Astrocyte (in vitro differentiated cells and primary cell): ENCODE measurements at places on chromosomes 4 and X.

- no peak for DNase-seq
- no peak overlapping the region for H3K27ac ChIP-seq
- H3K27me3 ChIP-seq = no peaks in the 10 kb centered on the region
- no peaks in the 10 kb centered on the region for H3K36me3 ChIP-seq
- peaks cover 29% of the 10 kb centered on the region for H3K4me1 ChIP-seq
Observed at GRCh38 chr4:8201321-8201781, 2.3 kb downstream of the SH3TC1 start.

DNA sequence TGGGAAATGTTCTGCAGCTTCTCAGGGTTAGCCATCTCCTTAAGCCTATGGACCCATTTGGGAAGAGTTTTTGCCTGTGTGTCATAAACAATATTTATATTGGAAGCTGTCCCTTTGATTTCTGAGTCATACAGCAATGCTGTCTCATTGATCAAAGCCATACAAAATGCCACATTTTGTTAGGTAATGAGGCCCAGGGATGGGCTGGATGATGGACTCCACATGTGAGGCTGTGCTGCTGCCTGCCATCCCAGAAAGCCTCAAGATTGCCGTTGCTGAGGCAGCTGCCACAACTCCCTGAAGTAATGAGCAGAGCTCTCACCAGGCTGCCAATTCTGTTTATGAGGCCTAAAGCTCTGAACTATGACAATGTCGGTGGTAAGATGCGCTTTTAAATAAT lies 12.2 kb upstream of the GJB1 start:
- H3K27ac ChIP-seq = no peak overlapping the region
- no peak overlapping the region for H3K4me3 ChIP-seq
- no peaks in the 10 kb centered on the region for H3K4me1 ChIP-seq
- no peaks in the 10 kb centered on the region for H3K27me3 ChIP-seq
- peak; percentile 23 for DNase-seq

- H3K4me3 ChIP-seq = no peak overlapping the region
- H3K4me1 ChIP-seq = no peaks in the 10 kb centered on the region
- H3K36me3 ChIP-seq = no peaks in the 10 kb centered on the region
- no peaks in the 10 kb centered on the region for H3K27me3 ChIP-seq
- H3K27ac ChIP-seq = no peak overlapping the region
- DNase-seq = no peak
Observed at GRCh38 chrX:130887376-130887775, 15.6 kb downstream of the ENOX2 start.

DNA sequence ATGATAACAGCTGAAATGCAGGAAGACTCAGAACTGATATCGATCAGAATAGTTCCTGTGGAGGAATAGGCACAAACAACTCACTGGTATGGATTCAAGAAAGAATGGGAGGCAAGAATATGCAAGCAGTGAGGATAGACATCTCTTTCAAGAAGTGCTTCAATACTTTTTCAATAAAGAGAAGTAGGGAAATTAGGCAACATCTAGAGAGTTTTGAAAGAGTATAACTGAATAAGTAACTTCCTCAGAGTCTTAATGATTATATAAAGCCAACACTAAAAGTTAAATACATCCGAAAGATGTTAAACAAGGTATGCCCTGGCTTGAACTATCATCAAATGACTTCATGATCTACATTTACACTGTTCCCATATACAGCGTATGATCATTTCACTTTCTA lies 1443.0 kb downstream of the PCDH7 start:
- no peaks in the 10 kb centered on the region for H3K27me3 ChIP-seq
- no peaks in the 10 kb centered on the region for H3K36me3 ChIP-seq
- H3K4me1 ChIP-seq = no peaks in the 10 kb centered on the region
- no peak overlapping the region for H3K27ac ChIP-seq
- DNase-seq = no peak
- no peak overlapping the region for H3K4me3 ChIP-seq

DNA sequence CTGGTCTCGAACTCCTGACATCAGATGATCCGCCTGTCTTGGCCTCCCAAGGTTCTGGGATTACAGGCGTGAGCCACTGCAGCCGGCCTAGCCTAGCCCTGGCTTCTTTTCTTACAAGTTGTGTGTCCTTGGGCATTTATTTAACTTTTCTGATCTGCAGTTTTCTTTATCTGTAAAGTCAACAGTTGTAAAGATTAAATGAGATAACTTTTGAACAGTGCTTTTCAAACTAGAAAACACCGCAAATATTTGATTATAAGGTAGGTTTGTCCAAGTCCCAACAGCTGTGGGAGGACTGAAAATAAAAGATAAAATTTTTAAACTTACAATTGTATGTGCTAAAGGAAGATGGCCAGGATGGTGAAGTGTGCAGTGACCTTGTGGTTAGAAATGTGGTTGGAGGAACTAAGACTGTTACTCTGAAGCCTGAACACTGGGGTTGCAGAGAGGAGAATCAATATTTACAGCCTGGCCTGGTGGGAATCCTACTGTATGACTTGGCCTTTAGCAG lies 44.8 kb downstream of the GSX2 start:
- H3K36me3 ChIP-seq = no peaks in the 10 kb centered on the region
- H3K4me3 ChIP-seq = no peak overlapping the region
- H3K27ac ChIP-seq = no peak overlapping the region

DNA sequence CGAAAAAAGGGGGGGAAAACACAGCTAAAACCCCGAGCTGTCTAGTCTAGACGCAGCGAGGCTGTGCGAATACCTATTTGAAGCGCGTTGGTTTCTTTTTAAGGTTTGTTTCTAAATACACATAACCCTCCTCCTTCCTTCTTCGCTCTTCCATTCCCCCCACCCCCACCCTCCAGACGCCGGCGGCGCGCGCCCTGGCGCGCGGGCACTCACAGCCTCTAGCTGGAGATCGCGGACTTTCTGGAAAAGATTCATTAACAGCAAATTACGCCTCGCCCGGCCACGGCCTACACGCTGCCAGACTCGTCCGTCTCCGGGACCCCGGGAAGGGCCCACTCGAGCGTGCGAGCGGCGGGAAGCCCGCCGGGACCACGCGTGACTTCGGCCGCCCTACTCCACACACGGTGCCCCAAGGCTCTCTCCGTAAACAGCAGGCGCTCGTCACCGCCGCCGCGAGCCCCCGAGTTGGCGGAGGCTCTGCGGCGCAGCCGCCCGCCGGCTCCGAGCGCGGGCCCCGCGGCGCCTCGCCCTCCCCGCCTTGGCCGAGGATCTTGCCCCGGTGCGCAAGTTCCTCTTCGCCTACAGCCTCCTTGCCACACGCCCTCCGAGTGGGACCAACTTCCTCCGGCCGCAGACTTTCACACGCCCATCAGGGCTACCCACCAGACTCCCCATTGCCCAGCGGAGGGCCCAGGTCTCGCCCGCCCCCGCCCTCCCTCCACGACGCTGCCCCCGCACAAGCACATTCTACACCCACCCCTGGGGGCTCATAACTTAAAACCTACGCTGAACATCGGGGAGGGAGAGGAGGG lies 2.0 kb downstream of the BCOR start:
- no peaks in the 10 kb centered on the region for H3K36me3 ChIP-seq
- H3K4me1 ChIP-seq = peaks cover 20% of the 10 kb centered on the region
- H3K27ac ChIP-seq = no peak overlapping the region
- no peaks in the 10 kb centered on the region for H3K27me3 ChIP-seq

DNA sequence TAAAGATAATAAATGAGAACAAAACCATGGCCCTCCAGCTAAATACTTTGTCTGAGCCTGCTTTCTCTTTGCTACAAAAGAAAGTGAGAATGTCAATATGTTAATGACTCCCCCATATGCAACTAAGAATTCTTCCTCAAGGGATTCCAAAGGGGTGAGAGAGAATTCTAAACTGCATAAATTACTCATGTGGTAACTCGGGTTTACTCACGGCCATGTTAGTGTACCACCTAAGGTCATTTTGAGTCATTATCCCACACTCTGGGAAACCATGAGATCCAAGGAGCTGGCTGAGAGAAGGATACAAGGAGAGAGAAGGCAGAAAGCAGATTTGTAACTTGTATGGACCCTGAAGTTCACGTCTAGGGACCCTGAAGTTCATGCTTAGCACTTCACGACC lies 190.3 kb downstream of the DHX15 start:
- no peaks in the 10 kb centered on the region for H3K36me3 ChIP-seq
- no peak overlapping the region for H3K4me3 ChIP-seq
- no peaks in the 10 kb centered on the region for H3K27me3 ChIP-seq
- peak; percentile 90 for DNase-seq
- H3K4me1 ChIP-seq = peaks cover 6% of the 10 kb centered on the region
- H3K27ac ChIP-seq = peak overlapping the region; percentile 59

DNA sequence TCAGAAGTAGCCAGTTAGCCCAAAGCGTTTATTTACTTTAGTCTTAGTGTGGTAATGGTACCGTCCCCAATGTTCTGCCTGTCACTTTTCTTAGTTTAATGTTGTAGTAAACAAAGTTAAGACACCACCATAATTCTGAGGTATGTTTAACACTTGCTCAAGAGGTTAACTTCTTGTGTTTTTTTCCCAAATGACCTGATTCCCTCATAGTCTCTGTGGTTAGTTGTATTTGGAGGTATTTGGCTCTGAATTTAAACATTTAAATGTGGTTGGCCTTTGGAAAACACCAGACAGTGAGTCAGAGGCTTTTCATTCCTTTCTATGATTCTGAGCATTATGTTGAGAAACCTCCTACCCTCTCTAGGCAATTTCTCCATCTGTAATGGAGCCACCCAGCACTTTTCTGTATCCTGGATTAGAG lies 47.9 kb downstream of the CXCL1 start:
- H3K4me1 ChIP-seq = peaks cover 28% of the 10 kb centered on the region
- peak; percentile 97 for DNase-seq
- peak overlapping the region; percentile 78 for H3K27ac ChIP-seq
- peaks cover 4% of the 10 kb centered on the region for H3K27me3 ChIP-seq
- no peaks in the 10 kb centered on the region for H3K36me3 ChIP-seq

DNA sequence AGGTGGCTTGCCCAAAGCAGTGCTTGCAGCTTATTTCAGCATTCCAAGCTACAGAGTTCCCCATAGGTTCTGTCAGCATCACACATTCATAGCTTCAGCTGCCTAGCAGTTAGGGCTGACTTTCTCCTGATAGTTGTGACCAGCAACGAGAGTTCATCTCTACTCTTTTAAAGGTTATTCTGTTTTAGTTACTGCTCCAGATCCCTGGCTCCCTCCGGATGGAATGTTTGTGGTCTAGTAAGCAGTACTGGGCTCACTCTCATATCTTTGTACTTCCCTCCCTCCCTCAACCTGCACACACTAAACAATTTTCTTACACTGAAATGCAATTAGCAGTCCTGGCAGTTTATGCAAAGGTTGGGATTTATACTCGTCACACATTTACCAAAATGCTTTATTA lies 43.9 kb downstream of the PTTG2 start:
- H3K4me1 ChIP-seq = peaks cover 18% of the 10 kb centered on the region
- H3K27ac ChIP-seq = no peak overlapping the region
- H3K27me3 ChIP-seq = no peaks in the 10 kb centered on the region
- no peak overlapping the region for H3K4me3 ChIP-seq
- H3K36me3 ChIP-seq = no peaks in the 10 kb centered on the region

DNA sequence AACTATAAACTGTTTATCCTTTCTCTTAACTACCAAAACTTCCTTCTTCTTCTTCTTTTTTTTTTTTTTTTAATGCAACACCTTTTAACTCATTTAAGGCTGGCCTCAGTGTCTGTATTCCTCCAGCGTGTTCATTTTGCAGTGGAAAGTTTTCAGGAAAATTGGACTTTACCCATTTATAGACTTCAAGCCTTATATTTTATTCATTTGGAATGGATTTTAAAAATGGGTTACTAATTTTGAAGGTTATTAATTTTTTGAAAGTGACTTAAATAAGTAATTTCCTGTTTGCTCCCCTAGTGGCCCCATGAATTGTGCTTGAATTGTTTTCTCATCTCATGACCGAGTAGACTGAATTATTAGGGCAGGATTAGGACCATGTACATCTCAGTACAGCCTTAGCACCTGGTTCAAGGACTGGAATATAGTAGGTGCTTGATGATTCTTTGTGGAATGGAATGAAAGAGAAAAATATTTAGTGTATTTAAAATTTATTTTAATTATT lies 282.7 kb downstream of the ANKRD50 start:
- no peak overlapping the region for H3K4me3 ChIP-seq
- H3K4me1 ChIP-seq = peaks cover 5% of the 10 kb centered on the region
- H3K36me3 ChIP-seq = no peaks in the 10 kb centered on the region
- no peak for DNase-seq

GRCh38 chr4:2364654-2365053 lies 53.8 kb downstream of the ZFYVE28 start:
- H3K4me3 ChIP-seq = peak overlapping the region; percentile 54
- no peaks in the 10 kb centered on the region for H3K4me1 ChIP-seq
- H3K36me3 ChIP-seq = no peaks in the 10 kb centered on the region
- peaks cover 16% of the 10 kb centered on the region for H3K27me3 ChIP-seq
- H3K27ac ChIP-seq = no peak overlapping the region
- peak; percentile 44 for DNase-seq

DNA sequence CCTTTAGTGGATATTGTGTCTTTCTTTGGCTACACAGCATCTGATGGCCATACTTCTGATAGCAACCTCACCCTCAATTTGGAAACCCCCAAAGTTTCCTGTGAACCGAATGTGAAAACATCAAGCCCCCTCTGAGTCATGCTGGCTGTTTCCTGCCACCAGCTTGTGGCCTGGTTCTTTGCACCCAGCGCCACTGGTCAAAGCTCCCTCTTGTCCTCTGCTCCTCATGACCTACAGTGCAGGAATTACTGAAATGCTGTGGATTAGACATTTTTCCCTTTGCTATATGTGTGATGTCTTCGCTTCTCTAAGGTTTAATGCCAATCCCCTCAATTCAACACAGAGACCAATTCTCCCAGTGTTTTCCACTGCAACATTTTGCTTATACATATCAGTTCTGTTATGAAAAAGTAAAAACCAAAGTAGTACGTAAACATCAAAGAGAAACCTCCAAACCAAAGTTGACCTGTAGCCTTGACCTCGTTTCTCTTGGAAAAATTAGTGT lies 224.0 kb upstream of the TENM3 start:
- no peaks in the 10 kb centered on the region for H3K27me3 ChIP-seq
- H3K36me3 ChIP-seq = no peaks in the 10 kb centered on the region
- H3K4me3 ChIP-seq = no peak overlapping the region
- H3K27ac ChIP-seq = no peak overlapping the region

DNA sequence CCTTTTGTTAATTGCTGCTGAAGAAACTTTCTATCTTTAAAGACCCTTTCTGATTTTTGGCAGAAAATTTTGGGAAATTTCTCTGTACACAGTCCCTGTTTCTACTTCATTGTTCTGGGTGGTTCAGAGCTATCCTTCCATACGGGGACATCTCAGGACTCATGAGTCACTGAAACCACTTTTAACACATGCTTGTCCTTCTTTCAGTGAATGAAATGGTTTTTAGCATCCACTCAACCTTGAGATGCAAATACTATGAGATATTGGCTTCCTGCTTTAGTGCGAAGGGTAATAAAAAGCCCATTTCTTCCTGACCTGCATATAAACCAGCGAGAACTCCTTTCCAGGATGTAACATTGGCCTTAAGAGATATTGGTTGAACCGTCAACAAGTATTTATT lies 158.0 kb downstream of the REPS2 start:
- H3K4me3 ChIP-seq = no peak overlapping the region
- DNase-seq = no peak
- H3K27ac ChIP-seq = no peak overlapping the region
- no peaks in the 10 kb centered on the region for H3K4me1 ChIP-seq
- no peaks in the 10 kb centered on the region for H3K27me3 ChIP-seq

- H3K4me1 ChIP-seq = no peaks in the 10 kb centered on the region
- H3K4me3 ChIP-seq = no peak overlapping the region
- peak; percentile 6 for DNase-seq
Observed at GRCh38 chr4:148261848-148262247, 180.4 kb downstream of the NR3C2 start.

GRCh38 chrX:133969191-133969590 lies 16.2 kb downstream of the GPC3 start:
- H3K27me3 ChIP-seq = no peaks in the 10 kb centered on the region
- H3K4me1 ChIP-seq = no peaks in the 10 kb centered on the region
- no peaks in the 10 kb centered on the region for H3K36me3 ChIP-seq
- no peak overlapping the region for H3K4me3 ChIP-seq
- H3K27ac ChIP-seq = no peak overlapping the region
